ENCODE measurements at places on chromosomes 1 and 21.

DNA sequence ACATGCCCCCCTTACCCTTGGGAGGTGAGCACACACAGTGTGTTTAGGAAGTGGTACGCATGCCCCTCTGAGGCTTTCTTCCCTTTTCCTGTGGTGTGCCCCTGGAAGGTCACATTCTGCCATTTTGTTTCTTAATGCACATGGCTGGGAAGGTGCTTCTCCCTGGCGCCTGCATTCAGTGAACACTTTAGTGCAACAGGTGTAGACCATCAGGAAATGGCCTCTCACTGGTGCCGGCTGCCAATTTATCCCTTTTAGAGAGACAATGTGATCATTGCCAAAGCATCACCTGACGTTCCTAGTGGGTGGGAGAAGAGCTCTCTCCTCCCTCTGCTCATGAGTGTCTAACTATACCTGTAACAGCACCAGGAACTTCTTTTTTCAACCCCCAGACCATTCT lies 51.8 kb upstream of the PDE9A start:
- DNase-seq, result no peak

- DNase-seq, result no peak
These were observed 211.5 kb downstream of the LHX8 start for GRCh38 chr1:75345538-75346292.

GRCh38 chr1:84847253-84848250 lies 45.5 kb downstream of the LPAR3 start:
- peak; percentile 13 for DNase-seq

GRCh38 chr1:75097654-75098053 lies 36.5 kb upstream of the LHX8 start:
- no peak for DNase-seq

GRCh38 chr1:229205854-229206253 lies 65.1 kb upstream of the RAB4A start:
- DNase-seq, result no peak

DNA sequence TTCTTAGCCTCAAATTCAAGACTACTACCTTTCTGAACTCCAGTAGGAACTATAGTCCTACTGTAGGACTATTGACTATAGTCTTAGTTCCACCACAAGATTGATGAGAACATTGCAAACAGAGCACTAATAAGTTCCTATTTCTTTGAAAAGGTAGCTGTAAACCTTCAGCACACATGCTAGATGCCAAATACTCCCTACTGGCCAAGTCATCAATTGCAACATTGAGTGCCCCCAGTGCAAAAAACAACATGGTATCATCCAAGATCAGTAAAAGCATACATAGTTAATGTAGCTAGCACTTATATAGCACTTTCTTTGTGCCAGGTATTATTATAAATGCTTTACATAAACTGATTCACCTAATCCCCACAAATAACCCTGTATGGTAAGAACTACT lies 99.8 kb downstream of the MRPL39 start:
- DNase-seq, result no peak

DNA sequence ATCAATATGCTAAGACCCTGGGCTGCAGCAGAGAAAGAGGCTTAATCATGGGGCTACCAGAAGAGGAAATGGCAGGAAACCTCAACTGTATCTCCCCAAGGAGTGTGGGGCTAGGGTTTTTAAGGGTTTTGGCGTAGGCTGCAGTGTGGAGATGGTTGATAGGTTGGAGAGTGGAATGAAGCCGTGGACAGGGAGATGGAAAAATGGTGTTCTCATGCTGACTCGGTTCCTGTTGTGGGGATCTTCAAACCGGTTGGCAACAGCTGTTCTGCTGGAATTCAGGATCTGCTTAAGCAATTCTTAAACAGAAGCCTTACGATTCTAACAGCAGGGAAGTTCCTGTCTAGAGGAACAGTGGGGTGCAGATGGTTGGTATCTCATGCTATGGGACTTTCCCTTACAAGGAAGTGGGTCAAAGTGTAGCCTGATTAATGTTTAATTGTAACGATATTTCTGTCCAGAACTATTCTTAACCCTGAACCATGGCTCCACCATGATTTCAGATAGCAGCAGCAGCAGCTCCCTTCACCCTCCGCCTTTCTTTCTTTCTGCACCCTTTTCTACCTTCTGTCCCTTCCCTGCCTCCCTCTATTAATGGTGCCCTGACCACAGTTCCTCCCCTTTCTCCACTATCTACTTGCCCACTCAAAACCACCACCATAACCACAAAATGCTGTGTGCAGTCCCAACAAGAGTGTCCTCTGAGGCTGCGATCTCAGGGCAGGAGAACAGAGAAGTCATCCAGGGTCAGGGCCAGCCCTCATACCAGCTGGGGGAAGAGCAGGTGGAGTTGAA lies 30.8 kb downstream of the RSPH1 start:
- peak; percentile 67 for DNase-seq

GRCh38 chr1:206814716-206815341 lies 42.5 kb upstream of the IL10 start:
- DNase-seq, result no peak

GRCh38 chr1:89737985-89738510 lies 82.8 kb upstream of the LRRC8D start:
- DNase-seq, result no peak

- no peak for DNase-seq
These were observed 9.3 kb downstream of the CDC14A start for GRCh38 chr1:100361511-100362089.

GRCh38 chr1:23246274-23246673 lies 29.0 kb upstream of the HTR1D start:
- DNase-seq, result no peak

DNA sequence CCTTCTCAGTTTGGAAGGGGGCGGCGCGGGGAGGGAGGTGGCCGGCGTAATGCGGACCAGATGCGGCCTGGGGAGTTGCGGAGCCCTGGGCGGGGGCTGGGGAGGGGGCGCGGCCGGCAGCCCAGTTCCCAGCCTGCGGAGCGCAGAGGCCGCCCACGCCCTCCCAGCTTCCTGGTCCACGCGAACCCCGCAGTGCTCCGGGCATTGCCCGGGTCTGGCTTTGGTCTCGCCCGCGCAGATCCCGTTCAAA lies 695 bp downstream of the DMBX1 start:
- no peak for DNase-seq

DNA sequence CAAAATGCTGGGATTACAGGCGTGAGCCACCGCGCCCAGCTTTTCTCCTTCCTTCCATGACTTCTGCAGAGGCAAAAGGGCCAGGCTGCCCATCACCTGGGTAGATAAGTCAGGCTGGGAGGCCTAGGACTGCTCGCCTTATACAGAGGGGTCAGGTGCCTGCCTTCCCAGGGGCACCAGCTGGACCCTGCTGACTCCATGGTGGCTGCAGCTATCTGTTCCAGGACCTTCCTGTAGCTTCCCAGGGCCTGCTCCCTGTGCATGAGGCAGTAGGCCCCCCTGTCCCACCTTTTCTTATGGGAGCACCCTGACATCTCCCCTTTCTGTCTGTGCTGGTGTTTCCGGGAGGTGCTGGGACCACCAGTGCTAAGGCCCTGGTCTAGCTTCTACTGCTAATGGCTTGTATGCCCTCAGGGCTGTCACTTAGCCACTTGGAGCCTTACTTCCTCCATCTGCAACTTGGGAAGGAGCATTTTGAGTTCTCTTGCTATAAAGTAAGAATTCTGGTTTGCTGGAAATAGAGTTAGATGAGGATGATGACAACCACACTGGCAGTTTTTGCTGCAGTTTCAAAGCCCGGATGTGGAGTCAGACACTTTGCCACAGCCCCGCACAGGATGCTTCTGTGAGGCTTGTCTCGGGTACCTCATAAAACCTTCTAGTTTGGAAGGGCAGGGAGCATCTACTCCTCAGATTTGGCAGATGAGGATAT lies 14.4 kb downstream of the SOX13 start:
- no peak for DNase-seq

GRCh38 chr1:50930193-50930592 lies 29.9 kb downstream of the FAF1 start:
- no peak for DNase-seq

GRCh38 chr1:208985231-208985630 lies 598.3 kb upstream of the CAMK1G start:
- DNase-seq, result no peak

DNA sequence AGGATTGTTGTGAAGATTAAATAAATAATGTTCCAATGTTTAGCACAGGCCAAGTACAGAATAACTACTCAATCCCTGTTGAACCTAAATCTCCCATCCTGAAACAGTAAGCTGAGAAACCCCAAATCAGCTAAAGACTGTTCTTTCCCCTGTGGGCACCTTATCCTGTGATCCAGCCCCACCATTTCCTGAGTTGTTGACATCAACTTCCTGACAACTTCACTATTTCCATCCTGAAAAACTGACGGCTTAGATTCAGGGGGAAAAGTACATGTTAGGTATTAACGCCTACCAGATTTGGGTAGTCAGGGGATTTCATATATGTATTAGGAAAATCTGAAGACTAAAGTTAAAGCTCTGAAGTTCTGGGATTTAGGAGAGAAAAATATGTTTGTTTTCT lies 51.7 kb upstream of the PALMD start:
- no peak for DNase-seq

GRCh38 chr1:157925419-157926166 lies 67.9 kb upstream of the KIRREL1 start:
- no peak for DNase-seq

- DNase-seq, result peak; percentile 45
These were observed 1.1 kb downstream of the ADGRB2 start for GRCh38 chr1:31762726-31763670.

DNA sequence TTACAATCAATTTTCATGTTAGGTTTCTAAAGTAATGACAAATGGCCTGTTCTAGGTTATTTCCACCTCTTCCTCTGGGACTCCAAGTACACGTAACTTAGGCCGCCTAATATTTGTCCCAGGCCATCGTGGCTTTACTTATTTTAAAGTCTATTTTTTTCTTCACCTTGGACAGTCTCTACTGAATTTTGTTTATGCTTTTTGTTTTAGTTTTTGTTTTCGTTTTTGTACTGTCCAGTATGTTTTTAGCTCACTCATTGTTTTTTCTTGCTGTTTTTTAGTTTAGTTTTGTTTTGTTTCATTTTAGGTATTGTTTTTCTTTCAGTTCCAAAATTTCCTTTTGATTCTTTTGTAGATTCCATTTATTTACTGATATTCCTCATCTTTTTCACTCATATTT lies 187.7 kb upstream of the RNPC3 start:
- no peak for DNase-seq

GRCh38 chr1:61261595-61261994 lies 179.2 kb downstream of the NFIA start:
- no peak for DNase-seq

- no peak for DNase-seq
These were observed 15.5 kb downstream of the FYB2 start for GRCh38 chr1:56803561-56804156.

DNA sequence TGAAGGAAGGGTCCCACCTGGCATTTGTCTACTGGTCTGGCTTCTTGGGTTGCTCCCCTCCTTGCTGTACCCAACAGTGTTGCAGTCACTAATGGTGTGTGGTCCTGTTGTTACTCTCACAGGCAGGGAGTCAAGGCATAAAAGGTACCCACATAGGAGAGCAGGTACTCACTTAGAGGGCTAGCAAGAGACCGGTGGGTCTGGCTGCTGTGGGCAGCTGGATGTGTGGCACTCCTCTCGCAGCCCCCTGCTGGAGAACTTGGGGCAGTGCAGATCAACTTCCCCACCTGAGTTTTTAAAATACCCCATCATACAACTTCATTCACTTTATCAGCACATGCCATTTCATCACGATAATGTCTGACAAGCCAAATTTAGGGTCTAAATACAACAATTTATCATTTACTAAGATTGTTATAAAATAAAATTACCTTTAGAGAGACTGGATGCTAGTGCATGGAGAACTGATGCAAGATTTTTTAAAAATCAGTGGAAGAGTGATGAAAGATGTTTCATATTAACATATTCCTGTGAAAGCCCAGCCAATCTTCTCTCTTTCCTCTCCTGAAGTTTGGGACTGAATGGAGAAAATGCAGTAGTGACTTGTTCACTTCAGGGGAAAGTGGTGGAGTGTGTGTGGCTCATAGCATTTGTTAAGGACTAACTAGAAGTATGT lies 42.8 kb downstream of the ACP6 start:
- DNase-seq, result peak; percentile 18

DNA sequence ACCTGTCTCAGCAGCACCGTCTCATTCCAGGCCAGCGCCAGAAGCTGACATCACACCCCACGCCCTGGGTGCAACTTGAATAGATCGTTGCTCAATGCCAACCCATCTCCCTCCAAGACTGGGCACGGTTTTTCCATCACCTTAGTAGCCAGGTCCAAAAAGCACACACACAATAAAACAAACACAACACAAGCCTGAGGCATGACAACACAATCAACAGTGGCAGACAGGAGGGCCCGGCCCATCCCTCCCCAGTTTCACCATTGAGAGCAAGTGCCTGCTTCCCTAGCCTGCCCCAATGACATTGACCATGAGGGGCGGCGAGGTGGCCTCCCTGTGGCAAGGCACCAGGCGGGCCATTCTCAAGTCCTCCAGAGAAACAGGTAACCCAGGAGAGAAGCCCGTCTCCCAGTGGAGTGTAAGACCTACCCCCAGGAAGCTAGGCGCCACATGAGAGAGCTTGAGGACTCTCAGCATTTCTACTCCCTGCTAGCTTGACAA lies 2.7 kb downstream of the IFFO2 start:
- DNase-seq, result no peak

- no peak for DNase-seq
These were observed 44.6 kb upstream of the C1orf174 start for GRCh38 chr1:3944578-3945125.

DNA sequence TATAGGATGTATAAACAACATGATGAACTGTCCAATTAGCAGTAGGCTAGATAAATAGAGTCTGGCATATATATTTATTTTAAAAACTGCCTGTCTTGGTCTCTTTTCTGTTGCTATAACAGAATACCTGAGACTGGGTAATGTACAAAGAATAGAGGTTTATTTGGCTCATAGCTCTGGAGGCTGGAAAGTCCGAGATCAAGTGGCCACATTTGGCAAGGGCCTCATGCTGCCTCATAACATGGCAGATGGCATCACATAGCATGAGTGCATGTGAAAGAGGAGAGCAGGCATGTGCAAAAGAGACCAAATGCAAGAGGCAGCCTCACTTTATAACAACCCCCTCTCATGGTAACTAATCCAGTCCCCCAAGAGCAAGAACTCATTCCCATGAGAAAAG lies 6.0 kb downstream of the STYXL2 start:
- DNase-seq, result no peak
